Gastroesophageal sphincter (tissue), 4 donors: ENCODE measurements at places on chromosomes 7 and 10.
A peak's percentile ranks its signal among the peaks of the same experiment; 100 is the strongest.

GRCh38 chr7:143210541-143210940, 11.3 kb upstream of the TAS2R40 start:
- no peak for ATAC-seq

GRCh38 chr10:127826154-127826725, 66.5 kb downstream of the CLRN3 start:
- ATAC-seq, result no peak

GRCh38 chr10:129319934-129320333, 147.1 kb upstream of the MGMT start:
- ATAC-seq, result no peak

GRCh38 chr10:32337350-32337749, 9.6 kb downstream of the EPC1 start:
- no peak for ATAC-seq

- no peak for ATAC-seq
Observed at GRCh38 chr10:51773681-51774080, 74.3 kb upstream of the CSTF2T start.

DNA sequence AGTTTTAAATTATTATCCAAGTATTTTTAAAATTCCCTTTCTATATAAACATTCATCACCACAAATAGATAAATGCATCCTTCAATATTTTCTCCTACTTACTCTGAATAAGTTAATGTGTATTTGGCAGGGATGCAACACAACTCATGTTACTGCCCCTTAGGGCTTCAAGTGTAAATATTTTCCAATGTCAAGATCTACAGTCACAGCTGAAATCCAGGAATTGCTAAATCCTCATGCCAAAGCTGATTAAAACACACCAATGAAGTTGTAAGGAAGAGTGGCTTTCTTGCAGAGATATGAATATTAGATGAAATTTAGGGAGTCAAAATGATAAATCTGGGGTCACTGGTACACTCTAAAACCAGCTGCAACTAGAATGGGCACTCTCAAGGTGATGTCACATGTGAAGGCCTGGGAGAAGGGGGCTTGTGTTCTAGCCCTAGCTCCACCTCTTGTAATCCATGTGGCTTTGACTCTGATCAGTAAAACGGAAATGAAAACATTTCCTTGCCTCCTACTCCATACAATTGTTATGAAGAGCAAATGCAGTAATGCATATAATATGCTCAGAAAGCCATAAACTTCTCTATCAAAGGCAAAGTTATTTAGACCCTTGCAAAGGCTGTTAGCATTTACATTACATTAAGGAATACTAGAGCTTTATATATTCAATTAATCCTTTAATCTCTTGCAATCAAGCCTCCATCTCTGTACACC, 228.1 kb upstream of the NFE2L3 start:
- ATAC-seq, result no peak

GRCh38 chr10:126749015-126749655, 78.6 kb upstream of the C10orf90 start:
- ATAC-seq, result no peak

- ATAC-seq, result no peak
Observed at GRCh38 chr10:100508691-100509150, 10.9 kb downstream of the SEC31B start.

- peak; percentile 5 for ATAC-seq
Observed at GRCh38 chr7:92246360-92247101, 757 bp downstream of the ANKIB1 start.

DNA sequence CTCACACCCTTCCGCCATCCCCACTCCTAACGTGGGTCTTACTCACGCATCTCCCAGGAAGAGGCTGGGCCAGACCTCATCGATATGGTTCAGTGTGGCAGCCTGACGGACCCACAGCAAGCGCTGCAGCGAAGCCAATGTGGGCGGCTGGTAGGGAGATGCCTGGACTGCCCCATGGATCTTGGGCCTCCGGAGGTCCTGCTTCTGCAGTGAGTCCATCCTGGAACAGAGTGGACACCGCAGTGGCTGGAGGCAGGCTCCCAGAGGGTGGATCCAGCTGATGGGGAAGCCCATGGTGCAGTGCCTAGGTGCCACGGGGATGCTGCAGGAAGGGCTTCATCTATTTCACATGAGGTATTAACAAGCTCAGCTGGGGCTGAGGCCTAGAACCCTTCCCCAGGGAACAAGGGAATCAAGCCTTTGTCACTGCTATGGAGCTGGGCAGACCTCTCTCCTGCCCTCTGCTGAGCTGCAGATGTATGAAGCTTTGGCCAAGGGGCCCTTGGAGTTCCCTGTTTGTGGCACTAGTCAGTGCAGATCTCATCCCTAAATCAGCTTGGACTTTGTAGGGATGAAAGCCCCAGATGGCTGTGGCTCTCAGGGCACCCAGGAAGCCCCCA, 13.7 kb upstream of the SAMD8 start:
- ATAC-seq, result no peak

GRCh38 chr10:6401558-6402348, 178.3 kb downstream of the PRKCQ start:
- peak; percentile 93 for ATAC-seq

- no peak for ATAC-seq
Observed at GRCh38 chr10:6753644-6754043, 173.6 kb upstream of the PRKCQ start.

GRCh38 chr10:28503114-28503513, 29.8 kb upstream of the WAC start:
- ATAC-seq, result no peak

DNA sequence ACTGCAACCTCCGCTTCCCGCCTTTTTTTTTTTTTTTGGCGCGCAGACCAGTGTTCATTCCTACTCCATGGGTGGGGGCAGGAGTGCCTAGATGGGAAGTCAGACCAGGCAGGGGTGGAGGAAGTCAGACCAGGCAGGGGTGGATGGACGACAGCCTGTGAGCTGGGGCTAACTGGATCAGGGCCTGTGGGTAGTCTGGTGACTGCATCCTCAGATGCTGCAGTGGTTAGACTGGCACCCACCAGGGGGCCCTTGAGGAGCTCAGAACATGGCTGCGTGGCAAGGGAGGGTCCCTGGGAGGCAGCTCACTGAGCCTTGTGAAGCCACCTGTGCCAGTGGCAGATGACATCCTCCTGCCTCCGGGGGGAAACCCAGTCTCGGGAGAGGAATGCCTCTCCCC, 35.1 kb downstream of the RCC1L start:
- ATAC-seq, result no peak

DNA sequence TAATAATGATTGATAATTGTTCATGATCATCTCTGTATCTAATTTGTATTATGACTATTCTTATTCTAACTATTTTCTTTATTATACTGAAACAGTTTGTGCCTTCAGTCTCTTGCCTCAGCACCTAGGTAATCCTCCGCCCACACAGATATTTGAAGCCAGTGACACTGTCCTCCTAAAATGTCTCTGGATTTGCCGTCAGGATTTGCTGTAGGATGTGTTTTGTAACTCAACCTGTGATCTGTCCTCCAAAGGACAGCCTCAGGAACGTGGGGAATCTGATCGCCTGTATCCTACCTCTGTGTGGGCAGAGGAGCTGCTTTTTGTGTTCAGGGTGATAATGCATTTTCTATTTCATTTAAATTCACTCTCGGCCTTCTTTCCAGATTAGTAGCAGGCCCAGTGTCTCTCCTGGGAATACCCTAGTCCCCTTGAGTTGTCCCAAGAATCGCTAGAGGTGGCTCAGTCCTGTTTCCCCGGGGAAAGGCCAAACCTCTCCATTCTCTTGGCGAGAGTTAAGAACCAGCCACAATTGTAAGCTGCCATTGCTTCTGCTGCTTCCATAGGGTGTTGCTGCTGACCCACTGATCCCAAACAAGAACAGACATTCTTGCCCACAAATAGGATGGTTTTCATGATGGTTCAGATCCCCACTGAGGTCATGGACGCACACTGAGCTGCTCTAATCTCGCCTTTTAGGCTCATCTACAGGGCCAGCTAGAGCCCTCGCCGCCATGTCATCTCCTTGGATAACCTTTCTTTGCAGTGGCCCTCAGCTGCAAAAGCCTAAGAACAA, 136.2 kb upstream of the KCNMA1 start:
- ATAC-seq, result no peak

DNA sequence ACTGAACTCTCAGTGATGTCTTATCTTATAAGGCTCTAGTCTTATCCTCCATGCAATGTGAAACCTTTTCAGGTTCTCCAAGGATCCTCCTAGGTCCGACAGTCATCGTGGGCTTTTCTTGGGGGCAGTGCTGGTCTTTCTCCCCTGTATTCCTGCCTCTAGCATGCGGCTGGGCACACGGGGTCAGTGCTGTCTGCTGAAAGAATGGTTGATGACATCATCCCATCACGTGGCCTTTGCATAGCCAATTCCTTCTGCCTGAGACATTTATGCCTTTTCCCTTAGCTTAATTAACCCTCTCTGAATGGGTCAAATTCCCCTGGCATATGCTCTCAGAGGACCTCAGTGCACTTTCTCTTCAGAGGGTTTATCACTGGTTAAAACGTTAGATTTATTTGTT, 27.0 kb upstream of the KCNK18 start:
- no peak for ATAC-seq

GRCh38 chr7:141701489-141702046, 398 bp downstream of the DENND11 start:
- ATAC-seq, result peak; percentile 60

GRCh38 chr7:114419441-114420272, 5.0 kb downstream of the FOXP2 start:
- ATAC-seq, result peak; percentile 16

GRCh38 chr7:93055543-93056107, 62.2 kb downstream of the SAMD9 start:
- no peak for ATAC-seq

DNA sequence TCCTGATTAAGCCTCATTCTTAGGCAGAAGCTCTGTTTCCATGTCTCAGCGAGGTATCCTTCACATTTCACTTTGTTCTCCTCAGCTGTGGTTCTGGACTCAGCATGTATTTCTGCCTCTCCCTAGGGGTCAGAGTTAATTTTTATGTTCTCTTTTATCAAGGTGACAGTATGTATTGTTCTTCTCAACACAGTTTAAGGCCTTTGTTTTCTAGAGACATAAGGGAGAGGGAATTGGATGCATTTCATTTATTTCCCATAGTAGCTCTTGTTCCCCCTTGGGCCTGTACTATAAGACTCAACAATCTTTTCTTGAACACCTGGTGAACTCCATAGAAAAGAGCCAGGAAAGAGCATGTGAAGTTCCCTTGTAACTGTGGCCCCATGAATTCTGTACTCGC, 214.3 kb downstream of the ZWINT start:
- ATAC-seq, result no peak
